MM.1S (cell line): ENCODE measurements at places on chromosomes 16 and 17.
A peak's percentile ranks its signal among the peaks of the same experiment; 100 is the strongest.

DNA sequence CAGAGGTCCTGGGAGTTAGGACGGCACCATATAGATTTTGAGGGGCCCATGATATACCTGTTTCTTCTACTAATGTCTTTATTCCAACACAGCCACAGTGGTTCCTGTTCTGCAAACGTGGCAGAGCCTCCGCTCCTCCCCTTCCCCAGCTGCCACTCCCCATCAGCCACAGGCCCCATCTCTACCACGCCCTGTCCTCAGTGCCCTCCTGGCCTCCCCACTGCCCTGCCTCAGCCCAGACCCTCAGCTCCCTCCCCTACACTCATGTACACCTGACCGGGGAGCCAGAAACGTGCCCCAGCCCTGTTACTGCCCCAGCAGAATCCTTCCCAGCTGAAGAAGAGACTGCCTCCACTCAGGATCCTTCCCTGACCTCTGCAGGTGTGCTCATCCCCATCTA is 11.9 kb upstream of the RBFOX3 start:
- no peak for DNase-seq

DNA sequence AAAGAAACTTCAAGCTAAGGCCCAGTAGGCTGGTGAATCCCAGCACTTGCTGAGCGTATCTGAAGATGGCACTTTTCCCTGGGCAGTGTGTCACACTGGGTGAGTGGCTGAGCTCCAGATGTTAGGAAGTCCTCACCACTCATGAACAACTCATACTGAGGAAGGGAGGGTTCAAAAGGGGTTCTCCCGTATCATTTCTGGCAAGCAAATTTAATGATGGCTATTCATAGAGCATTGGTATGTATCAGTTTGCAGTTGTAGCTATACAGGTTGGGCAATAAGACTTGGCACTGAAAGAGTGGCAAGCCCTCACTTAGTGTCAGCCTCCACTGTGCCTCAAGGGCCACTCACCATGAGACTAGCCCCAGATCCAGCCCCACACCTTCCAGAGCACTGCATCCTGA is 10.7 kb downstream of the GFOD2 start:
- DNase-seq, result no peak

- peak; percentile 41 for DNase-seq
These were observed 11.0 kb downstream of the ACSM3 start for GRCh38 chr16:20774703-20775362.

DNA sequence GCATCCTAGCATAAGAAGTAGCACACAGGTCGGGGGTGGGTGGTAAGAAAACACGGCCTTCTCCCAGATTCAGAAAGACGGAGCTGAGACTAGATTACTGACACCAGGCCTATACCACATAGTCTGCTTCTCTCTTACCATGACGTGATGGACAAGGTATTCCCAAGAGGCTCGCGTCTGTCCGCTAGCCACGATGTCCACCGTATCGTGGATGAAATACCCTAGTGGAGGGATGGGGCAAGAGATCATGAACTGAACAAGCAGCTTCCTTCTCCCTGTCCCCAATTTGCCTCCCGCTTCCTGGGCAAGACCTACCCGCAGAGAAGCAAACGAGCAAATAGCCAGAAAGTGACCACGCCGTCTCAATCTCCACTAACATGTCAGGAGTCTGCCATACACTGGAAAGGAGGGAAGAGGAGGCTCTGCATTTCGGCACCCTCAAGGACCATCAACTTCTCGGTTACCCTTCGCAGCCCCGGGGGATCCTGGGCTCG is 820 bp downstream of the TLCD1 start:
- peak; percentile 54 for DNase-seq

- no peak for DNase-seq
These were observed 87.6 kb downstream of the SPACA3 start for GRCh38 chr17:33079201-33079600.

DNA sequence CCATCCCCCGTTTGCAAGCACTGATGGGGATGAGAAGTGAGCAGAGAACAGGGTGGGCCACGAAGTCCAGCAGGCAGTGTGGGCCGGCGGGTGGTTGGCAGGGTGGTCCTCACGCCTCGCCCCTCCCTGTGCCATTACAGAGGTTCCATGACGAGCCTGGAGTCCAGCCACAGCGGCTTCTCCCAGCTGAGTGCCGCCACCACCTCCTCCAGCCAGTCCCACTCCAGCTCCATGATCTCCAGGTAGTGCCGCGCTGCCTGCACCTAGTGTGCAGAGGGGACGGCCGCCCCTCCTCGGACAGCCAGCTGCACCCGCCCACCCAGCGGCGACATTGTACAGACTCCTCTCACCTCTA is 73.0 kb downstream of the SEC14L1 start:
- no peak for DNase-seq

GRCh38 chr17:17494499-17494869 is 1.7 kb downstream of the RASD1 start:
- peak; percentile 35 for DNase-seq

GRCh38 chr16:69613378-69614154 is 47.8 kb downstream of the NFAT5 start:
- DNase-seq, result no peak

GRCh38 chr17:32127158-32127897 is 15.0 kb upstream of the RHOT1 start:
- DNase-seq, result peak; percentile 81

DNA sequence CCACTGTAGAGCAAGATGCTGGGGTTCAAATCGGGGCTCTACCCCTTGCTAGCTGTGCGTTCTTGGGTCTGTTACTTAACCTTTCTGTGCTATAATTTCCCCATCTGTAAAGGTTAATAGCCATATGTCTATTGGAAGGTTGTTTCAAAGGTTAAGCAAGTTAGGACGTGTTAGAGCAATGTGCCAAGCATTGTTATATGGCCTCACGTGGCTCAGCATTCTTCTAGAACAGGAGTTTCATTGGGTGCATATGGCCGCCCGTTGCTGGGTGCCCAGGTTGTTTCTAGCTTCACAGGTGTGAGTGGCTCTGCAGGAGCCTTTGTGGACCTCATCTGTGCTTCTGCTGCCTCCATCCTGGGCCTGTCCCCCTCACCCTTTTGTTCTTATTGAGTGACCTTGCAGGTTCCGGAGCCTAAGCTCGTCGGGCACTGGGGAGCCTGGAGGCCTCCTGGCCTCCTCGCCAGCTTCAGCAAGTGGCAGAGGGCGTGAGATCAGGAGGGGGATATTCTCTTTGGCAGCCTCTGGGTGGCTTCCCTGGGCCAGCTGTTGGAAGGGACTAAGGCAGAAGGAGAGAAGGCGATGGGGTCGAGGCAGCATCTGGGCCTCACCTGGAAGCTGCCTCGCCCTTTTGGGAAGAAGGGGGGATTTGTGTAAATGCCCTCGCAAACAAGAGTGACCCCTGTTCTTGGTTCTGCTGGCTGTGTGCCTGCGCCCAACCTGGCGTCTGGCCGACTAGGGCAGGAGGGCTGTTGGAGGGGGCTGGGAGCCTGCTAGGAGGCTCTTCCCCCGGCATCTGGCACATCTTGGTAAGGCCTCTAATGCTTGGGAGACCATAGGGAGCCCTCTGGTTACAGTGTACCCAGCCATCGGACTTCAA is 80.2 kb upstream of the CIBAR2 start:
- no peak for DNase-seq

DNA sequence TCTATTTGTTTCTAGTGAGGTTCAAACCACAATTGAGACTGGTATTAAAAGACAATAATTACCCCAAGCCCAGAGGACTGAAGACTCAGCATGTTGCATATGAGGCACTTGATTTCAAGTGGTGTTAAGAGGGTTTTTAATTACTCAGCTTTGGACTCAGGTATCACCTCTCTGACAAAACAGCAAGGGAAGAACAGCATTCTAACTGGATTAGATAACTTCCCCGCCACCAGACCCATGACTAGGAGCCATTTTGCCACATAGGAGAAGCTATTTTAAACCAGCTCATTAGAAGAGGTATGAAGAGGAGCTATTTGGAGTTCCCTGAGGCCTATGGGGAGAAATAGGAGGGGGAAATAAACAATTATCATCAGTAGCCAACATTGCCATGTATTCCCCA is 226.1 kb upstream of the TOX3 start:
- DNase-seq, result no peak

DNA sequence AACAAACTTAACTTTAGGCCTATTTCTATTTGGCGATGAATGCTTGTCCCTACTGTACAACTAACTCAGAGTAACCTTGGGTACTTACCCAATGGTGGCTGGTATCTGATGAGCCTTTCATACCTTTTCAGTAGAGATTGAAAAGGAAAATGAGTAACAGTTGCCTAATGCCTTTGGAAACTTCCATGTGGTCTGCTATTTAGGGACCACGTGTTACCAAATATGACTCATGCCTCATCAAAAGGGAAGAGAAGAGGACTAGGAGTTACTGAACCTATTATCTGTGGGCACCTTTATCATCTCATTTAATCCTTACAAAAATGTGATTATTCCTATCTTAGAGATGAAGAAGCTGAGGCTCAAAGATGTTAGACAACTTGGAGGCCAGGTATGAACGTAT is 8.1 kb downstream of the MYOCD start:
- DNase-seq, result no peak

DNA sequence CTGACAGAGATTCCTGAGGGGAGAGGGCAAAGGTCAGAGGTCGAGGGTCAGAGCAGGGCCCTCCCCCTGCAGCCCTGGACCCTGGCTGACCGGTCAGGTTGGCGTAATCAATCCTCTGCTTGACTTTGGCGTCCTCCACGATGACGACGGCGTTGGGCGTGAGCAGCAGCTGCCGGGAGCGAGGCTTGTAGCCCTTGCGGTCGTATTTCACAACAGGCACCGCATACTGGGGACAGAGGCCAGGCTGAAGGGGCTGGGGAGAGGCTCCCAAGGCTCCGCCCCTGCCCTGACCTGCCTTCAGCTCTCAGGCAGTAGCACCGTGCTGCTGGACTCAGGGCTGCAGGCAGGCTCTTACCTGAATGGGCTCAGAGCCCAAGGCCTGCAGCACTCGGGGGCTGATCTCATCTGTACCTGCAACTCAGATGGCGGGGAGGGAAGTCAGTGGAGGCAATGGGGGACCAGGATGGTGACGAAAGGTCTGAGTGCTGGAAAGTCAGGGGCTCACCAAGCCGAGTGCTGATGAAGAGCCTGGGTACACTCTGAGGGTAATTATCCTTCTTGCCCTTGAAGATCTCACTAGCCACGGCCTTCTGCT is 12.0 kb upstream of the CRK start:
- DNase-seq, result no peak

- no peak for DNase-seq
These were observed 12.9 kb upstream of the MEIOB start for GRCh38 chr16:1884889-1885288.

GRCh38 chr16:85236818-85237150 is 124.5 kb upstream of the CIBAR2 start:
- no peak for DNase-seq

DNA sequence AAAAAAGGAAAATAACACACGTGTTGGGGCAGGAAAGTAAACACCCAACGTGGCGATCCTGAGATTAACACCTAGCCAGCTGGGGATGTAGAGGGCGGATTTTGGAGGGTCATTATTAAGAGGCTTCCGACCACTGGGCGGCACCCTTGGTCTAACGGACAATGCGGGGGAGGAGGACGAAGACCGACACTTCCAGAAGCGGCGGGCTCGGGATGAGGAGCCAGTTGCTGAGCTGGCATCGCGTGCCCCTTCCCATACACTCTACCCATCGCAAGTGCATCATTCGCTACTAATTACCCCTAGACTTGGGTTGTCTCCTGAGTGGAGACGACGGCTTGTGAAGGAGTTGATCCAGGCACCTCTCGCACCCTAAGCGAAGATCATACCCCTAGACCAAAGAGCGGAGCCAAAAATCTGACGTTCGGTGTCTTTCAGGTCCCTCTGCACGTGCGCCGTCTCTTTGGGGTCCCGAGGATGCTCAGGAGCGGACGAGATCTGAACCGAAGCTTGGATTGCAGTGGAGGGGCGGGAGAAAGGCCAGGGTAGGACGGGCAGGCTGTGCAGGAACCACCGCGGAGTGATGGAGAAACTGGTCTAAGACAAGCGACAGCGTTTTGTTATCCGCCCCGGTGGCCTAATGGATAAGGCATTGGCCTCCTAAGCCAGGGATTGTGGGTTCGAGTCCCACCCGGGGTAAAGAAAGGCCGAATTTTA is 17.6 kb downstream of the ZNF213 start:
- DNase-seq, result peak; percentile 81

DNA sequence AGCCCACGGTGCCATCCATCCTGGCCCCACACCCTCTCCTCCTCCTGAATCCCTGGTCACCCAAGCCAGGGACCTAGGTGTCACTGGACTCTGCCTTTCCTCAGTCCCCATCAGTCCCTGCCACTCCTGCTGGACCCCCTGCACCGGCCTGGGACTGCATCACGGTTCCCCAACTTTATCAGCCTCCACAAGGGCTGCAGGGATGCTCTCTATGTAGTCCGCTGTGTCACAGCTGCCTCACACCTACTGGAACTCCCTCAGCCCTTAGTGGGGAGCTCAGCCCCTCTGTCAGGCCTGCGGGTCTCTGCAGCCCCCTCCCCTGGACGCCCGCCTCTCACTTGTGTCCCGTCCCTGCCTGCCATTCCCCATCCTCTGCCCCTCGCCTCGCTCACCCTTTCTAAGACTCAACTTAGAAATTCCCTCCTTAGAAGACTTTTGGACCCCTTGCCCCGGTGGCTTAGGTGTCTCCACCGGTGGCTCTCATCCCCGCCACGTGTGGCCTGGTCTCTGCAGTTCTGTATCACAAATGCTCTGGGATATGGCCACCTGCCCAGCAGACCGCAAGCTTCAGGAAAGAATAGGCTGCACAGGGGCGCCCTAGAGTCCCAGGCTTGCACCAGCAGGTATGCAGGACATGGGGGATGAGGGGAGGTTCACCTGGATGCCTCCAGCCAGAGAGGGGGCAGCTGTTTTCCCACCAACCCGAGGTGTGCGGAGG is 62.9 kb downstream of the PRMT7 start:
- no peak for DNase-seq

DNA sequence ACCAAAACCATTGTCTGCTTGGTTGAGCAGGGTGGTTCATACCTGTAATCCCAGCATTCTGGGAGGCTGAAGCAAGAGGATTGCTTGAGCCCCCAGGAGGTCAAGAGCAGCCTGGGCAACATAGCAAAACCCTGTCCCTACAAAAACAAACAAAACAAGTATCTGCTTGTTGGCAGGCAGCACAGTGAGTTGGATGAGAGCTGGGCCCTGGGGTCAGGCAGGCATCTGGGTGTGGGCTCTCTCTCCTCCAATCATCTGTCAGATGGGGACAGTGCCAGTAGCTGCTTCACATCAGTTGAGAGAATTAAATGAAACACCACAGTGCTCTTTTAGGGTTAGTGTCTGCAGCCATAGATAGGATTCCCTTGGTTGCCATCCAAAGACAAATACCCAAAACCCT is 5.8 kb downstream of the ARMC7 start:
- DNase-seq, result no peak
